ENCODE measurements at places on chromosomes 5 and 9.

DNA sequence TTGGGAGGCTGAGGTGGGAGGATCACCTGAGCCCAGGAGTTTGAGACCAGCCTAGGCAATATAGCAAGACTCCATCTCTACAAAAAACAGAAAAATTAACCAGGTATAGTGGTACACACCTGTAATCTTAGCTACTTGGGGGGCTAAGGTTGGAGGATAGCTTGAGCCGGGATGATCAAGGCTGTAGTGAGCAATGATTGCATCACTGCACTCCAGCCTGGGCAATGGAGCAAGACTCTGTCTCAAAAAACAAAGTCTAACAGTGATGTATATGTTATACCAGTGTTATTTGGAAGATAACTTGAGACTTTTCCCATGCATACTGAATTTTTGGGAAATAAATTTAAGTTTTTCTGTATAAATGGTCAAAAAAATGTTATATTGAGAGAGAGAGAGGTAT lies 146.3 kb downstream of the ZCCHC7 start:
- DNase-seq, result no peak

- DNase-seq, result peak; percentile 99
Measured at GRCh38 chr5:35136386-35136785, 88.6 kb upstream of the AGXT2 start.

GRCh38 chr9:1521547-1521946 lies 471.4 kb downstream of the DMRT2 start:
- DNase-seq, result no peak

- DNase-seq, result no peak
Measured at GRCh38 chr9:137916540-137916939, 39.0 kb downstream of the CACNA1B start.

GRCh38 chr9:108776920-108777639 lies 78.7 kb downstream of the ACTL7B start:
- peak; percentile 53 for DNase-seq

DNA sequence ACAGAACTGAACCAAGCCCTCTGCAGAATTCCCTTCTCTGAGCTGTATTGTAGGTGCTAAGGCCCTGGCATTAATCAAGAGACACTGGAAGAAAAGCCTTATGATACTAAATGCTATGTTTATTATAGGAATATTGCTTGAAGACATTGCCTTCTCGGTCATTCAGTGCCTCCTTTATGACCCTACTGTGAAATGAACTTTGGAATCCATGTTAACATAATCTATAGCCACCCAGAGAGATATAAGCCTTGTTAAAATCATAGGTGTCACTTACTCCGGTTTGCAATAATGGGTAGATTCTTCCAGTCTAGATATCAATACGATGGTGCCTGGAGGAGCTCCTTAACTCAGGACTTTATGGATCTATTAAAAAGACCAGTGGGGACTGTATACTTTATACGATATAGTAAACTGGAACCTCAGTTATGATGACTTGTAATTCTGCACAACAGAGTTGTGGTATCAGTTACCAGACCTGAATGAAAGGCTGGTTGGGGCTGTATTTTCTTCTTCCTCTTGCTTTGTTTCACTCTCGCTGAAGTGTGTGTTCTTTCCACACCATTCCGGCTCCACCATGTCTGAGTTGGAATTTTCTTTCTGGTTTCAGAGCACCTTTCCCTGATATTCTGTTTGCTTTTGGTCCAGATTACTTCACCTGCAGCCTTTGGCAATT lies 154.5 kb downstream of the DROSHA start:
- DNase-seq, result no peak

GRCh38 chr5:17277907-17278306 lies 60.5 kb downstream of the BASP1 start:
- no peak for DNase-seq

DNA sequence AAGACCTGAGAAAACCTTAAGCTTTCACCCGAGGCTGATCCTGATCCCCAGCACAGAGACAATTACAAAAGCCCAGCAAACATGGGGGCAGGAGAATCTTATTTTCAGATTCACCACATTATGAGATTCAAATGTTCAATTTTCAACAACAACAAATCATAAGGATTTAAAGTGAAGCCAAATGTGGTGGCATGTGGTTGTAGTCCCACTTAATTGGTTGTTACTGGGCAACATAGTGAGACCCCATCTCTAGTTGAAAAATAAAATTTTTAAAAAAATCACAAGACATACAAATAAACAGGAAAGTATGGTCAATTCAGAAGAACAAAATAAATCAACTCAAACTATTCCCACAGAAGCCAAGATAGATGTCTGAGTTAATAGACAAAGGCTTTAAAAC lies 3.9 kb upstream of the RABGAP1 start:
- DNase-seq, result no peak

GRCh38 chr5:142798099-142798770 lies 28.1 kb downstream of the ARHGAP26 start:
- DNase-seq, result no peak

GRCh38 chr5:6979061-6979460 lies 265.8 kb downstream of the TENT4A start:
- DNase-seq, result no peak

DNA sequence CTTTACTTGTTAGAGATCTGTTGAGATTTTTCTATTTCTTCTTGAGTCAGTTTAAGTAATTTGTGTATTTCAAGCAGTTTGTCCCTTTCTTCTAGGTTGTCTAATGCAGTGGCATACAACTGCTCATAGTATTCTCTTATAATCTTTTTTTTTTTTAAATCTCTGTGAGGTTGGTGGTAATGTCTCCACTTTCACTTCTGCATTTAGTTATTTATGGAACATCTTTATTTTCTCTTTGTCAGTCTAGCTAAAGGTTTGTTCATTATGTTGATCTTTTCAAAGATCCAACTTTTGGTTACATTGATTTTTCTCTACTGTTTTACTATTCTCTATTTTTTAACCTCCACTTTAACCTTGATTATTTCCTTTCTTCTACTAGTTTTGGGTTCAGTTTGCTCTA lies 13.8 kb downstream of the FOXE1 start:
- DNase-seq, result no peak
